ENCODE measurements at places on chromosomes 13 and 19.

- DNase-seq: peak; percentile 23
These were observed 21.9 kb upstream of the ZNF432 start for GRCh38 chr19:52070496-52070895.

GRCh38 chr19:40457048-40457447 is 8.5 kb downstream of the BLVRB start:
- DNase-seq: no peak

GRCh38 chr13:78176880-78177279 is 258.2 kb upstream of the EDNRB start:
- no peak for DNase-seq

- no peak for DNase-seq
These were observed 69.2 kb downstream of the ERICH6B start for GRCh38 chr13:45546410-45546765.

- DNase-seq: no peak
These were observed 50.3 kb downstream of the ZNF44 start for GRCh38 chr19:12244370-12244769.

- no peak for DNase-seq
These were observed 19.7 kb upstream of the EDDM13 start for GRCh38 chr19:56252699-56253422.

DNA sequence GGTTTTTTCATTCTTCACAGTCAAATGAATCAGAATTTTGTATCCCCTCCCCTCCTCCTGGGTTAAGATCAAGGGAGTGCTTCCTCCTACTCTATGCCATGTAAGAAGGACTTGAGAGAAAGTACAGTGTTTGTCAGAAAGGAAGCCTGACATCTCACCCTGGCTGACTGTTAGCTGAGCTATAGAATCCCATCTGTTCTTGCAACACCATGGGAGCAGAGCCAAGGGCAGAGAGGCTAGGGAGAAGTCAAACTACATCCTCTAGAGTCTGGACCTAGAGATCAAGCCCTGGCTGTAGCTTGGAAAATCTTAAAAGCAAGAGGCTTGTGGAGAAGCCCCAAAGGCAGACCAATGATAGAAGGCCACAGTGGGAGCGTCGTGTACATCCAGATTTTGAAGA is 145.9 kb downstream of the OLFM4 start:
- no peak for DNase-seq

DNA sequence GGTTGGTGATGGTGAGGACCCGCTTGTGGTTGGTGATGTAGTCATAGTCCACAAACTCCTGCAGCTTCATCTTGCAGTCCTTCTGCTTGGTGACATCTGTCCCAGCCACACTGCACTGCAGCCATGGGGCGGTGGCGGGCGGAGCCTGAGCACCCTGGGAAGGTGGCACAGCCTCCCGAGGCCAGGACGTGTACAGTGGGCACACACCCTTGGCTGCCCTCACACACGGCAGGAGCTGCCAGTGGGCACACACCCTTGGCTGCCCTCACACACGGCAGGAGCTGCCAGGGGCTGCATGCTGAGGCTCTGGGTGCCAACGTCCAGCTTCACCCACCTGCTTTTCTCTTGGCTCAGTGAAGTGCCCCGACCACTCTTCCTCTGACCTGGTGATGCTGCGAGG is 128.7 kb downstream of the TUBA3C start:
- DNase-seq: no peak

GRCh38 chr13:48531416-48532255 is 1.2 kb downstream of the RCBTB2 start:
- no peak for DNase-seq

- no peak for DNase-seq
These were observed 11.9 kb upstream of the FRY start for GRCh38 chr13:32019612-32020233.

- no peak for DNase-seq
These were observed 55.6 kb upstream of the ALOX5AP start for GRCh38 chr13:30679483-30680330.

DNA sequence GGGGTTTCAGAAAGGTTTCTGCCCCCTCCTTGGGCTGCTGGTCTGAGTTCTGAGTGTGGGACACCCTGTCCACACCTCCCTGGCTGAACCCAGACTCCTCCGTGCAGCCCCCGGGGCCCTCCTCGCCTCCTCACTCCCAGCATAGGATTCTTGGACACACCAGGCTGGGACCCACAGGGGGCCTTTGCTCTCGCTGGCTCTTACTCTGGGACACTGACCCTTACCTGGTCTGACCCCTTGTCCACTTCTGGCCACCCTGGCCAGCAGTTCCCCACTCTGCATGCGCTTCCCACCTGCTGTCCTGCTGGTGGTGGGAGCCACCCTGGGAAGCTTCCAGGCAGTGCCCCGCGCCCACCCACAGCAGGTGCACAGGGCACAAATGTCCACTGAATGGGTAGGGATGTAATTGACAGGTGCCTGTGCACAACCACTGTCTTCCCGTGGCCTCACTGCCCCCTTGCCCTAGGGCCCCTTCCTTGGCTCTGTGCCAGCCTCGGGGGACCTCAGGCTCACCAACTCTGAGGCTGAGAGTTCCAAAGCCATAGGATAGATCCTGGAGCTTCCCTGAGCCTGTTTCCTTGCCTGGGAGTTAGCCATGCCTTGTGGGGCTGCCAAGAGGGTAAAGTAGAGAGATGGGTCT is 7.0 kb upstream of the SLC25A42 start:
- DNase-seq: no peak

DNA sequence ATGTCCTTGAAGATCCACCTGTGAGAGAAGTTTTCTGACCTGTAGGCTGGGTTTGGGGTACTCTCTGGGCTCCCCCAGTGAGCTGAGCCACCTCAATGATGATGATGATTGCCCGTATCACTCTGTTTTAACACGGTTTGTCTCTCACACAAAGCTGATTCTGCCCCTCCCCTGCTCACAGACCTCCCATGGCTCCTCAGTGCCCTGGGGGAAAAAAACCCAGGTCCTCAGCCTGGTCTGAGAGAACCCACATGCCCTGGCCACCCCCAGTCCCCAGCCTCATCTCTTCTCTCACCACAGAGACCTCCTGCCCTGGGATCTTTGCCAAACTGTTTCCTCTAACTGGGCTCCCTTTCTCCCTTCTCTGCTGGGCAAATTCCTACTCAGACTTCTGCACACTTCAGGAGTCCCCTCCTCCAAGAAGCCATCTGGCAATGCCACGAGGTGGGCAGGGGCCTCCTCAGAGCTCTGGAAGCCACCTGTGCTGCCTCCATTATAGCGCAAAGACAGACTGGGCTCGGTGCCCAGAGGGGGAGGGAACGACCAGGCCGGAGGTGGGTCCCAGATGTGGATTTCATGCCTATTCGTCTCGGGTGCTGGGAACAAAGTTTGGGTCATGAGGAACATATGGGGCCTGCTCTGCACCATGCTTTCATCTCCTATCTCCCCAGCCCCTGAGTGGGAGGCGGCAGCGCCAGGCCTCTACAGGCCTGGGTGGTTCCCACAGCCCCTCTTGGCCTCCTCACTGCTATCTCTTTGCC is 8.5 kb upstream of the CA11 start:
- no peak for DNase-seq

DNA sequence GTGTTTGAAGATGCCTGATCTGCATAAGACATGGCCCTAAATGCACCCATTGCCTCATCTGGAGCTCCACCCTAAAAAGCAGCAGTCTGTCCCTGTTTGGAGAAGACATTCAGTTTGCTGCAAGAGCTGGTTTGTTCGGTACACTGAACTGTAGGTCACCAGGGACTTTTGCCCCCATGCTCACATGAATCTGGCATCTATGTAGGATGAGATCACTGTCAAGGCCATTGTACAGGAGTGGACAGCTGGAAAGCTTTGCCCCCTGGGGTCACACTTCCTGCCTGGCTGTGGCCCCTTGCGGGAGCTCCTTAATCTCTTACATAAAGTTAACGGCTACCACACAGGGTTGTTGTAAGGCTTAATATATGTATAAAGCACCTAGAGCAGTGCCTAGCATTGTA is 73.0 kb downstream of the IPO5 start:
- DNase-seq: peak; percentile 36

DNA sequence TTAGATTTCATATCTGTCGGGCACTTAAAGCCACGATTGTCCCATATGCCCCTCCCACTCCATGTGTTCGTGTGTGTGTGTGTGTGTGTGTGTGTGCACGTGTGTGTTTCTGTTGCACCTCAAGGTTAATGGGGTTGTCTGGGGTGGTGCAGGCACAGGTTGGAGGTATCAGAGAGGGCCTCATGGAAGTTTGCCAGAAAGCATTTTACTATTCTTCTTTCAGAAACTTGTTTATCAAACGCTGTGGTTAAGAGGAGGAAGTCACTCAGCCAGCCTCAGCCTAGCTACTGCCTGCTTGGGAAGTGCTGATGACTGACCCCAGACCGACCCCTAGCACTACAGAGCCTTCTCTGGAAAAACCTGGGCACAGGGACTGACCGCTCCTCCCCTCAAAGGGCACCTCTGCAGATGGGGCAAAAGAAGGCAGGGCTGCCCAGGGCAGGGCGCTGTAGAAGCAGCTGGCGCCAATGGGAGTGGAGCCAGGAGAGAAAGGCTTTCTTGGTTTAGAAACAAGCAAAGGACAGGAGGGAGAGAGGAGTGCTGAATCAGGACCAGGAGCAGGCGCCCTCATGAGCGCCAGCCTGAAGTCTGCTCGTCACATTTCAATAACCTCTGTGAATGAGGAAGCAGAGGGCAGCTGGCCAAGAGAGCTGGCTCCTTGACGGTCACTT is 3.9 kb downstream of the SIAH3 start:
- DNase-seq: no peak

- no peak for DNase-seq
These were observed 509 bp downstream of the TPP2 start for GRCh38 chr13:102597029-102597961.

GRCh38 chr13:108226184-108226583 is 8.0 kb downstream of the ABHD13 start:
- no peak for DNase-seq

- DNase-seq: no peak
These were observed 68.7 kb downstream of the RASL11A start for GRCh38 chr13:27339299-27339698.

DNA sequence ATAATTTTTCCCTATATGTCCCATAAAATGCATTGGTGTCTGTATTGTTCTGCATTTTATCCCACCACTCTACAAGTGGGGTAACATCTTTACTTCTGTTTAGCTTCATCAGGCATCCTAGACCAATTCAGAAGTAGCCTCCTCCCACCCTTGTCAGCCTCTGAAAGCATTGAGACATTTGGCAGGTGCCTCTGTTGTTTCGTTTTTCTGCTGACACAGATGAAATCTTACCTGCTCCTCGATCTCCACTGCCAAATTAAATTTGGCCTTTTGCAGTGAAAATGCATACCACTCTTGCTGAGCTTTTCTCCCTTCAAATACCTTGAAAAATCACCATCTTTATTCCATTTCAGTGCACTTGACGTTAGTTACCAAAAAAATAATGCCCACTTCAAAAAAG is 83.5 kb upstream of the STARD13 start:
- no peak for DNase-seq

DNA sequence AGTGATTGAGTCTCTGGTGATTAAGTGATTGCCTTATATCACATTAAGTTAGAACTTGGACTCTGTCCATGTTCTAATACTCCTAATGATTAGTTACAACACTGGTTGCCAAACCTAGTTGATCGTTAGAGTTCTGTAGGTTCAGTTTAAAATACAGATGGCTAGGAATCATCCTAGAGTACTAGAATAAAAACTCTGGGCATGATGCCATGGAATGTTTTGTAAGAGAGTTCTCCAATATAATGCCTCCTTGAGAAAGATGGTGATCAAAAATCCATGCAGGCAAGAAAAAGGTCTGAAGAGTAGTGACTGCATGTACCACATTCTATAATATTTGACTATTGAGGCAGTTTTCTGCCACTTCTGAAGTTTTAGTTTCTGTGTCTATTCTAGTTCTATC is 176.3 kb downstream of the GPC5 start:
- DNase-seq: no peak

DNA sequence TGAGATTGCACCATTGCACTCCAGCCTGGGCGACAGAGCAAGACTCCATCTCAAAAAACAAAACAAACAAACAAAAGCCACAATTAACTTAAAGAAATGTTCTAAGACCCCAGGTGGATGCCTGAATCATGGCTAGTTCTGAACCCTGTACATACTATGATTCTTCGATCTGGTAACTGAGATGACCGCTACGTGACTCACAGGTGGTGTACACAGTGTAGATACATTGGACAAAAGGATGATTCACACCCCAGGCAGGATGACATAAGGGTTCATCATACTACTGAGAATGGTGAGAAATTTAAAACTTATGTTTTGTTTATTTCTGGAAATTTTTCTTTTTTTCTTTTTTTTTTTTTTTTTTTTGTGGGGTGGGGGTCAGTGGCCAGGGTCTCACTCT is 6.5 kb downstream of the ZNF426 start:
- no peak for DNase-seq

GRCh38 chr13:60032851-60033250 is 130.9 kb downstream of the DIAPH3 start:
- DNase-seq: no peak

GRCh38 chr19:18086590-18087138 is at the start of gene IL12RB1:
TSS of gene IL12RB1 (minus strand) at chr19:18086934. CDS start at chr19:18086823, 111 bp downstream.
- DNase-seq: no peak

DNA sequence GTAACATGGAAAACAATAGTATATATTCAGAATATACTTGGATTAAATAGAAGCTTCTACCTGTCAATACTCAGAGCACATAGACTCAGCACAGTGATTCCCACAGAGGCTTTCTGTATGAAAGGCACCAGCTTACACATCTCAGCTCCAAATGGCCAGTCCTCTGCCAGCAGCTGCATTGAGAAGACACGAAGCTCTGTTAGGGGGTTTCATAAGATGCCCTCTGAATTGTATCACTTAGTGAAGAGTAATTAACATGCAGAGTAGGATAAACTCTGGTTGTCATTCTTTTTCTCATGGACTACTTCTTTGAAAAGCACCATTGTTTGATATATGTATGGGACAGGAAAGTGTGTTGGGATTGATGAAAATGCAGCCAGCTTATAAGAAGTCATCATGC is 15.2 kb downstream of the EDNRB start:
- no peak for DNase-seq

- no peak for DNase-seq
These were observed 72.9 kb downstream of the SHISA2 start for GRCh38 chr13:25978961-25979360.

Data from skeletal muscle cell (primary cell).